ENCODE measurements at places on chromosomes 1 and 21. TPM values are rescaled to one million over a fixed set of nuclear protein-coding genes. Genes with fewer than 3 reads are reported as not detected.

The CAPZA1 gene
- 168 TPM for total RNA-seq

The PTPRU gene
- total RNA-seq, result 4.9 TPM

The DCDC2B gene
- total RNA-seq, result not detected

The RRP1B gene
- total RNA-seq, result 25.3 TPM

The SYDE2 gene
- 2.0 TPM for total RNA-seq

The OPTC gene
- not detected for total RNA-seq

The TCEANC2 gene
- 5.1 TPM for total RNA-seq

The MROH9 gene
- not detected for total RNA-seq

The MYOCOS gene
- not detected for total RNA-seq

The CBR3 gene
- total RNA-seq, result 17.4 TPM

The BTBD19 gene
- total RNA-seq, result 11.7 TPM

The FCGR3A gene
- not detected for total RNA-seq

The ACKR1 gene
- not detected for total RNA-seq

The CD247 gene
- total RNA-seq, result 1.4 TPM

The LCE2A gene
- total RNA-seq, result not detected

The LDLRAD1 gene
- not detected for total RNA-seq

The CASQ2 gene
- not detected for total RNA-seq

The KLHDC9 gene
- total RNA-seq, result not detected

The NPR1 gene
- total RNA-seq, result 0.26 TPM

The RGS13 gene
- total RNA-seq, result not detected

The CYP4Z1 gene
- total RNA-seq, result not detected

The TSEN15 gene
- 77.5 TPM for total RNA-seq

The MTARC1 gene
- 0.16 TPM for total RNA-seq

The ITGB2 gene
- 1.8 TPM for total RNA-seq

The FCRL6 gene
- not detected for total RNA-seq

The NPHP4 gene
- 7.6 TPM for total RNA-seq

The AADACL4 gene
- total RNA-seq, result not detected

The SLFNL1 gene
- not detected for total RNA-seq

The RBM11 gene
- 0.68 TPM for total RNA-seq

The ADPRS gene
- 53.1 TPM for total RNA-seq

The SPRR1B gene
- total RNA-seq, result not detected

The IL12RB2 gene
- not detected for total RNA-seq

The TSTD1 gene
- total RNA-seq, result 0.83 TPM

The NLRP3 gene
- 0.53 TPM for total RNA-seq

The BROX gene
- total RNA-seq, result 59.6 TPM

The FAM72D gene
- total RNA-seq, result 11.4 TPM

The TNNT2 gene
- total RNA-seq, result 0.11 TPM

The SSU72 gene
- total RNA-seq, result 107 TPM

The NBPF4 gene
- not detected for total RNA-seq

The TRAPPC3 gene
- 72.7 TPM for total RNA-seq

The LAPTM5 gene
- 0.21 TPM for total RNA-seq

The TAS1R1 gene
- 0.04 TPM for total RNA-seq

The RNF115 gene
- 13.4 TPM for total RNA-seq

The LHX8 gene
- total RNA-seq, result 1.3 TPM

The FBXO2 gene
- total RNA-seq, result 2.0 TPM

The TDRD10 gene
- total RNA-seq, result not detected

The KCNJ10 gene
- total RNA-seq, result not detected

The LRRC53 gene
- not detected for total RNA-seq

The TEDDM1 gene
- not detected for total RNA-seq

The CFHR3 gene
- total RNA-seq, result 0.19 TPM

The FCAMR gene
- total RNA-seq, result not detected

The CHRM3 gene
- total RNA-seq, result 9.9 TPM

The BRDT gene
- not detected for total RNA-seq

The PGLYRP3 gene
- not detected for total RNA-seq

The FAM131C gene
- 1.5 TPM for total RNA-seq

The RNU1-2 gene
- under 0.01 TPM for total RNA-seq

Data from A375 (cell line).